ENCODE measurements at places on chromosomes 2 and 18.

DNA sequence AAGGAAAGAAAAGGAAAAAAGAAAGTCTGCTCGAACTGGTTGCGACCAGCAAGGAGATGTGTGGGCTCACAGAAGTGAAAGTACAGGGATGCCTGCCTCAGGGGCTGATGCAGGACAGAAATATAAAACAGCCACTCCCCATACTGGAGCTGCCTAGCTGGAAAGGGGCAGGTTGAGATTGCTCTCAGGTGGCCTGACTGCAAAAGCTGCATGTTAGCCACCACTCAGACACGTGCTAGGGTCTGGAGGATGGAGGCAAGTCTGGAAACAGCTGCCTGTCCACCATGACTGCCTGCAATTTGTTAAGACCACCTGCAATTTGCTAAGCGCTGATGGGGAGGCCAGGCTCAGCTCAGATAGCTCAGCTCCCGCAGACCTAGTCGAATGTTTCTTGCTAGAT, 17.9 kb downstream of the B3GNT7 start:
- no peak for DNase-seq

GRCh38 chr18:49968644-49969309, 155.4 kb upstream of the ACAA2 start:
- DNase-seq = no peak

DNA sequence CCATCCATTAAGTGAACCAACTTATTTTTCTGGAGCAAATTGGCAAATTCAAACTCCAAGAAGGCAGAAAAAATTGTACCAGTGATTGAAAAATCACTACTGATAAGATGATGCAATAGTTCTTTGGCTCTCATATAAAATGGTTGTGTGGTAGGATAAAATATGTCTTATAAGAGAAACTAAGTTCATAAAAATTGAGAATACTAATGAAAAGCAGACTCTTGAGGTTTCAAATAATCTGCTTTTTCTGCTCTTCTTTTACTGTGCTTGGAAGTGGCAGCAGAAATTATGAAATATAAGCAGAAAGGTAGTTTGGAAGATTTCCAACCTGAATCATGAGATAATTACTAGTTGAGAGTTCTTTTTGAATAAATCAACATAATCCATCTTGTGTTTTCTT, 61.9 kb downstream of the PPP1R1C start:
- DNase-seq = no peak

DNA sequence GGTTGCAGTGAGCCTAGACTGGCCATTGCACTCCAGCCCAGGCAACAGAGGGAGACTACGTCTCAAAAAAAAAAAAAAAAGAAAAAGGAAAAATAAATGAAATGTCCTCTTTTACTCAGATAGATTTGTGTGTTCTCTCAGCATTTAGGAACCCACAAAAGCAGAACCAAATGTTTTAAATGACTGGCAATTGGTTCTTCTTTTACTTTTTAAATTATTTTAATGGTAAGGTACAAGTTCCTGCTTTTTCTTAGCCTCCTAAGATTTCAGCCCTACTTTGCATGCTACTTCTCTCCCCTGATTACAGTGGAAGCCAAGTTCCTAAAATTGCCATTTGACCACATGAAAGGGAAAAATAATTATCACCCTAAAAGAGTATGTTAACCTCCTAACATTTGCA, 23.5 kb downstream of the SRSF7 start:
- no peak for DNase-seq

GRCh38 chr18:46320928-46321711, 216.9 kb downstream of the HAUS1 start:
- DNase-seq = no peak

GRCh38 chr2:240762249-240762648, 57.8 kb downstream of the KIF1A start:
- DNase-seq = no peak

GRCh38 chr2:200353874-200354273, 47.4 kb downstream of the SPATS2L start:
- no peak for DNase-seq

DNA sequence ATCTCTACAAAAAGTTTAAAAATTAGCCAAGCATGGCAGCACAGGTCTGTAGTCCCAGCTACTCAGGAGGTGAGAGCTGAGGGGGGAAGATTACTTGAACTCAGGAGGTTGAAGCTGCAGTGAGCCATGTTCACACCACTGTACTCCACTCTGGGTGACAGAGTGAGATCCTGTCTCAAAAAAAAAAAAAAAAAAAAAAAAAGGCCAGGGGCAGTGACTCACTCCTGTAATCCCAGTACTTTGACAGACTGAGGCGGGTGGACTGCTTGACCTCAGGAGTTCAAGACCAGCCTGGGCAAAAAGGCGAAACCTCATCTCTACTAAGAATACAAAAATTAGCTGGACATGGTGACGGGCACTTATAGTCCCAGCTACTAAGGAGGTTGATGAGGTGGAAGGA, 37.0 kb downstream of the PUM2 start:
- no peak for DNase-seq

- no peak for DNase-seq
Observed at GRCh38 chr2:162704496-162704895, 134.1 kb downstream of the KCNH7 start.

GRCh38 chr2:20282916-20283592, 58.1 kb upstream of the SDC1 start:
- no peak for DNase-seq

- DNase-seq = no peak
Observed at GRCh38 chr18:48649231-48649630, 110.4 kb downstream of the CTIF start.

DNA sequence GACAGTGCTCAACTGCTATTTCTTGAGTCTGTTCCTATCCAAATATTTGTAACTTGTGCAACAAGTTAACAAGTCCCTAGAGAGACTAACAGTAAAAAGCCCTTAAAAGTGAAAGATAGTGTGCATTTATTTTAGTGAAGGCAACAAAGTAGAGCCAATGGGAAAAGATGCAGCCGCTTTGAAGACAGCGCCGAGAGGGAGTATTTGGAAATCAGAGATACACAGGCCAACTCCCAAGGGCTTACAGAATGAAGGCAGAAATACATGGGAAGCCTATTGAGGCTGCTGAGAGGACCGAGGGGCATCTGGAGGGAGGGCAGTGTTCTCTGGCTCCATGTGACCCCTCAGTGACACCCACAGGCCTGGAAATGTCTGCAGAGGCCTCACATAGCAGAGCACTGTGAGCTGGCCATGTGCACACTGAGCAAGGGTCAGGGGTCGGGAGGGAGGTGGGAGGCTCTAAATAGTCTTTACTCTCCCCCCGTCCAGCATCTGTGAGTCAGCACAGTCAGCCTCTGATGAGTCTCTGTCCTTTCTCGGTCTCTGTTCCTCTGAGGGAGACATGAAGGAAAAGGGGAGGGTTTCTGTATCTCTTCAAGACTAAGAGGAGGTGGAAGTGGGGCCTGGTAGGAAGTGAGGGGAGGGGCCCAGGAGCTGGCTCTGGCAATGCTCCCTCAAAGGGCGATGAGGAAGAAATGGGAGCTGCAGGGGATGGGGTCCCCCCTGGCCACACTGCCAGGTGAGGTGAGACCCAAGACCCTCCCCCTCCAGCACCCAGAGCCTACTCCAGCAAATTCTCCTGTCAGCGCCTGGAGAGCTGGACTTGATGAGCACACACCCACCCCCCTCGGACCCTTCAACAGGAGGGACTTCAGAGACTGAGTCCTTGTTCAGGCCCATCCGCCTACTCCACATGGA, 133.6 kb downstream of the SP3 start:
- DNase-seq = no peak

- no peak for DNase-seq
Observed at GRCh38 chr2:9378433-9379390, 44.6 kb downstream of the ITGB1BP1 start.

DNA sequence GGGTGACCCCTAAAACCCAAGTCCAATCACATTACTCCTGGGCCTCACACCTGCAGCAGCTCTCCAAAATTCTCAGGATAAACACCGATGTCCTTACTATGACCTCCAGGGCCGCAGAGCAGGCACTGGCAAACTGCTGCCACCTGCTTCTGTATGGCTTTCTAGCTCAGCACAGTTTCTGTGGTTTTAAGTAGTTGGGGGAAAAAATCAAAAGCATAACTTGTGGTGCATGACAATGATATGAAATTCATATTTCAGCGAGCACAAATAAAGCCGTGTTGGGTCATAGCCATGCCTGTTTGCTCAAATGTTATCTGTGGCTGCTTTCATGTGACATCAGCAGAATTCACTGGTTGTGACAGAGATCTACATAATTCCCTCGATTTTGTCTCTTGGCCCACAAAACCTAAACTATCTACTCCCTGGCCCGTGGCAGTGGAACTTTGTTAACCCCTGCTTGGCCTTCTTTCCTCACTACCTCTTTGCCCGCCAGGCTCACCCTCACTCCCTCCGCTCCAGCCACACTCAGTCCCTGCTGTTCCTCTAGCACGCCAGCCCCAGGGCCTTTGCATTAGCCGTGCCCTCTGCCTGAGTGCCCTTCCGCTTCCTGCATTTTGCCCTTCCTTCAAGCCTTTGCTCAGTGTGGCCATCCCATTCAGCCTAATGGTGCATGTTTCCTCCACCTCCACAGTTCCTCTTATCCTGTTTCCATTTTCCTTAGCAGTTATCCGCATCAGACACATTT, 108.3 kb downstream of the AGAP1 start:
- DNase-seq = no peak

DNA sequence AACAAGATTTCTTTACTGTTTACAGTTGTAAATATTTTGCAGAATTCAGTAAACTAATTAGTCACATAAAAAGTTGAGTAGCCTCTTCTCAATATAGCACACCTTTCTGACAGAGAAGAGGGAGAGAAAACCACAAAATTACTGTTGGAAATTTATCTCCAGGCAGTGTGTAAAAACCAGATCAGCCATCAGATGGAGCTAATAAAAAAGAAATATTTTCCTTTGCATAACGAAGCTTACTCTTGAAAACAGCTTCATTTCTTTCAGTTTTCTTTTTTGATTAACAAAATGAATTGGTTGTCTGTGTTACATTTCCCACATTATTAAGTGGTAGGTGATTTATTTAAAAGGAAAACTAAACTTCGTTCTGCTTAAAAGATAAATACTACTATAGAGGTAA, 259.3 kb upstream of the KCNJ3 start:
- no peak for DNase-seq

DNA sequence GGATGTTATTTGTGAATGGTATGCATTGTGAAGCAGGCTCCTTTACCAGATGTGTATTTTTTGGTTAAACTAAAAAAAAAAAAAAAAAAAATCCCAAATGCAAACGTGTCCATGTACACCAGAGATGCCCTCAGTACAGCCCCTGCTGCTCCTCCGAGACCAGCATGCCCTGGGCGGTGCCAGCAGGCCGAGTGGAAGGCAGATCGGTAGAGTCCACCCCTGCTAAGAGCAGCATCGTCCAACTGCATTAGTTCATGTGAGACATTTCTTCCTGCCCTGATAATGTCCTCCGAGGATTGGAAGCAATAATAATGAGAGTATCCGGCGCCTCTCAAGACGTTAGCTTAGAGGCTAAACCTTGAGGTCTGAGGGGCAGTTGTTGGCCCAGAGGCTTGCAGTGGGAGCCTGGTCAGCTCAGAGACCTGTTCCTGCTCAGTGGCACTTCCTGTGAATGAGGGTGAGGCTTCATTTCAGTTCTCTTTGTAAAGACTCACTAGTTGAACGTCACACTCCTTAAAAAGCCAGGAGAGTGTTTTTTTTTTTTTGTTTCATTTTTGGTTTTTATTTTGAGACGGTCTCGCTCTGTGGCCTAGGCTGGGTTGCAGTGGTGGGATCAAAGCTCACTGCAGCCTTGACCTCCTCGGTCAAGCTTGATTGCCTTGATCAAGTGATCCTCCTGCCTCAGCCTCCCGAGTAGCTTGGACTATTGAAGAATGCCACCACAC, 5.6 kb downstream of the SLC66A3 start:
- no peak for DNase-seq

DNA sequence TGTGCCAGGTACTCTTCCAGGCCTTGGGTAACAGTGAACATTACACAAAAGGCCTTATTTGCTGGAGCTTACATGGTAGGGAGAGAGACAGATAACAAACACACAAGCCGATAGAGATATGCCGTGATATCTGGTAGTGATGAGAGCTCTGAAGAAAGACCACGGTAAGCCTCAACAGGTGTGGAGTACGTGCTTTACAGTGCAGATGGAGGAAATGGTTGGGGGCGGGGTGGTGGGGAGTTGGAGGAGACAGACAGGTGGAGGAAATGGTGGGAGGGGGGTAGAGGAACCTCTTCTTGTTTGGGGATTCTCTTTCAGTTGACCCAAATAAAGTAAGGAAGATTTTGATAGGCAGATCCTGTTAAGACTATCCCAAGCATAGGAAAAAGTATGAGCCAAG, 141.1 kb upstream of the ALPP start:
- no peak for DNase-seq

DNA sequence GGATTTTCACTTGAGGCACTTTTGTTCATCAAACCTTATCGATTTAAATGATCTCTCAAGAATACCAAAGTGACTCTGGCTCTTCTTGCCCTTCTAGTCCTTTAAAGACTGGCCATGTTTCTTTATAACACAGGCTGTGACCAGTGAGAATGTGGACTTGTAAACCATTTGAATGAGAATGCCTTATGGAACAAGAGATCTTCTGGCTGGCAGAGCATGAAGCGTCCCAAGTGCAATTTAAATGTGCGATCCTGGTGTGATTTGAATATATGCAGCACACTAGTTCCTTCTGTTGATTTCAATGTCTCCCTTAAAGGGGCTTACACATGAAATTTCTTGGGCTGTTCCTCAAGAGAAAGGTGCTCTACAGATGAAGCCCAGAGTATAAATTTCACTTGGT, 262.4 kb upstream of the CCDC68 start:
- DNase-seq = no peak

DNA sequence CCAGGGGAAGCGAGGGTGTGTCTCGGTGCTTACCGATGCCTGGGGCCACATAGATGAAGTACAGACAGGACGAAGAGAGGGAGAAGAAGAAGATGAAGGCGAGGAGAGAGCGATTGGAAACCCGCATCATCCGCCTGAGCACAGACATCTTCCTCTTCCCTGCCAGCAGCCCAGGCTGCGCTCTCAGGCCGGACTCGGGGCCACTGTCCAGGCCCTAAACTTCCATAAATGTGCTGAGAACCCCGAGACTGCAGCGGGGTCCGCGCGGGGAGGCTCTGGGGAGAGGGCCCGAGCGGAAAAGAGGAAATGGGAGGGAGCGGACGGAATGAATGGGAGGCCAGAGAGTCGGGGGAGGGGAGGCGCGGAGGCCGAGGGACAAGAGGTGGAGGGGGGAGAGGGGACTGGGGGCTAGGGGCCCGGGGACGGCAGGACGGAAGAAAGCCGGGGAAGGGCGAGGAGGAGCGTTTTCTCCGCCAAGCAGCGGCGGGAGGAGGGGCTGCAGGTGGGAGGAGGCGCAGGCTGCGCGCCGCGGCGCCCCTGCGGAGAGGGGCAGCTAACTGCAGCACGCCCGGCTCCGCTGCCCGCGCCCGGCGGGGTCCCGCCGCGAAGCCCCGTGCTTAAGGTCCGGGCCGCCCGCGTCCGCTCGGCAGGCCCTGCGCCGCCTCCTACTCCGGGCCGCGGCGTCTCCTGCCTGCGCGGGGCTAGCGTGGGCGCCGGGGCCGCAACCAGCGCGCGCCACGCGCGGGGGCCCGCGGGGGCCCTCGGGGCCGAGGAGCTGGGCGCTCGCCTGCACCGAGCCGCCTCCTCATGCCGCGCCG, at the start of gene B4GALT6:
Gene B4GALT6, minus strand, starts transcription at position 303 of the 818 bp plus-strand sequence. Its CDS starts 155 bp downstream, at position 148.
- DNase-seq = peak; percentile 8

Measured in activated naive CD4-positive, alpha-beta T cell treated with Interleukin-2 at 50 U/mL for 16 hours (primary cell).